Osteoblast (primary cell): ENCODE measurements at places on chromosomes 12 and 14.

DNA sequence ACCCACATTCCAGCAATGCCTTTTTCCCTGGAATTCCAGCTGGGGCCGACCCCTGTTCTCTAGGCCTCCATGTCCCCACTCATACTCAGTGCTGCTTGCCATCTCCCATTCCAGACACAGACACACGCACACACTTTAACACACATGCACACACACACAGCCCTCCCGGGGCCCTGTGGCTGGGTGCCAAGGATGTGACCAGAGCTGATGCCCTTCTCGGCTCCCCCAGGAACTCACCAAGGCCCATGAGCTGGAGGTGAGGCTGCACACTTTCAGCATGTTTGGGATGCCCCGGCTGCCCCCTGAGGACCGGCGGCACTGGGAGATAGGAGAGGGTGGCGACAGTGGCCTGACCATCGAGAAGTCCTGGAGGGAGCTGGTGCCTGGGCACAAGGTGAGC, 4.3 kb downstream of the PLEKHG6 start:
- peak; percentile 36 for DNase-seq

DNA sequence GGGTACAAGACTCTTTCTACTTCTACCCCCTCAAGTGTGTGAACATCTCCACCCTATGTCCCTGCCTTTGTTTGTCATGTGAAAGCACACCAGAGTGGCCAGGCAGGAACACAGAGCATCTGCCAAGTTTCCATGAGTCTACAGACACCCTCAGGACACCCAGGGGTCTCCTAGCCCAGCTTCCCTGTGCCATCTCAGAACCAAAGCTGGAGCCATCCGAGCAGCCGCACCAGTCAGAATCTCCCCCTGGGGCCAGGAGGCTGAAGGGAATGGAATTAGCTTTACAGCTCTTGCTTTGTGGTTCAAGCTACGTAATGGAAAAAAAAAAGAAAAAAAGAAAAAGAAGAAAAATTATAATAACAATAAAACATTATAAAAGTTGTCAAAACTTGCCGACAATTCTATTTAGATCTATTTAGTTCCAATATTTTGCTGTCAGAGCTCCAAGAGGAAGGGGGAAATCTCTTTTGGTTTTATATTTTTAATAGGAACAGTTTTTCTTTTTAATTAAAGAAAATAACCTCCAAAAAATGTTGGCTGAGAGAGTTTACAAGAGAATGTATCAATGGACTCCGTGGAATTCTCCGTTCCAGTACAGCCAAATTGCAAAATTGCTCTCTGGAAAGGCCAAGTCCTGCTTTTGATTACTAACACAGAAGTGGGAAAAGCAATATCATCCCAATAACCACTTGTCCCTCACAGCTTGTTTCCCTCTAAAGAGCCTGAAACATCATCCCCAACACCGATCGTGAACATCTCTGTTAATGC, 37.1 kb downstream of the TBX5 start:
- DNase-seq: no peak

DNA sequence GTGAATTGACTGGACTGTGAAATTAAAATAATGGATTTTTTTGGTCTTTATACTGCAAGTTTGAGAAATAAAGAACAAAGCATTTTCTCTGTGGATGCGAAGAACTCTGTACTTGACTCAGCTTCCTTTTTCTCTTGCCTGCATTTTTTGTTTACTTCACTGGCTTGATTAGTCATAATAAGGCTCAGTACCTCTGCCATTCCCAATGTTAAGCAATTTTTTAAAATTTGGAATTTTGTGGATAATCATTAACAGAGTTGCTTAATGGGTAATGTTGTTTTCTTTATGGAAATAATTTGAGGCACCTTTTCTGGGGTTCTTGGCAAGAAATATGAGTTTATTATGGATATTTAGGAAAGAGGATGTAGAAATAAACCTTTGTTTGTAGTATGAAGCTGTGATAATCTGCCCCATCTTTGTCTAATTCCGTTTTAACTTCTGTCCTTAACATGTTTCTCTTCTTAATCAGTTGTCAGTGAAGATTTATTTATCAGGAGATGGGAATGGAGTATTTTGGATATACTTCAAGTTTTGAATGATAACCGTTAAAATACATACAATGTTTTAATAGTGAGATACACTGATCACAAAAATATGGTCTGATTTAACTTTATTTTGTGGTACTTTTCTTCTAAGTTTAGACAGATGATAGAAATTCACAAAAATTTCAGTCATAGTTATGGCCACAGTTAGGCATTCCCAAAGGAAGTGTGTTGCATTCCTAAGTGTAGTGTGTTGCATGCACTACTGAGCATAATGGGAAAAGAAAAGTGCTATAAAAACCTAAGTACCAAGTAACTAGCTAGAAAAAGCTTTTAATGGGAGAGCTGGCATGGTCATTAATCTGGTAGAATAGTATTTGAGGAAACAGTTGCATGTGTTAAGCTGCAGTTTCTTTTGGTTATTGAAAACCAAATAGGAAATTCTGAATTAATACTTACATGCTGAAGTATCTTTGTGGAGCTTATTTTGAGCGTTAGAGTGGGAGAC, 27.7 kb downstream of the WNK1 start:
- peak; percentile 68 for DNase-seq

- no peak for DNase-seq
Measured at GRCh38 chr14:50062438-50063085, 53.8 kb downstream of the VCPKMT start.
